ENCODE measurements at places on chromosomes 5 and 9.

- DNase-seq, result no peak
- H3K4me3 ChIP-seq, result no peak overlapping the region
- no peaks in the 10 kb centered on the region for H3K27me3 ChIP-seq
Measured at GRCh38 chr9:86082870-86083269, 16.5 kb downstream of the GOLM1 start.

- H3K4me3 ChIP-seq, result no peak overlapping the region
- no peak overlapping the region for H3K27ac ChIP-seq
- H3K27me3 ChIP-seq, result no peaks in the 10 kb centered on the region
- no peak for DNase-seq
- no peaks in the 10 kb centered on the region for H3K36me3 ChIP-seq
Measured at GRCh38 chr5:53095217-53095616, 14.3 kb downstream of the MOCS2 start.

DNA sequence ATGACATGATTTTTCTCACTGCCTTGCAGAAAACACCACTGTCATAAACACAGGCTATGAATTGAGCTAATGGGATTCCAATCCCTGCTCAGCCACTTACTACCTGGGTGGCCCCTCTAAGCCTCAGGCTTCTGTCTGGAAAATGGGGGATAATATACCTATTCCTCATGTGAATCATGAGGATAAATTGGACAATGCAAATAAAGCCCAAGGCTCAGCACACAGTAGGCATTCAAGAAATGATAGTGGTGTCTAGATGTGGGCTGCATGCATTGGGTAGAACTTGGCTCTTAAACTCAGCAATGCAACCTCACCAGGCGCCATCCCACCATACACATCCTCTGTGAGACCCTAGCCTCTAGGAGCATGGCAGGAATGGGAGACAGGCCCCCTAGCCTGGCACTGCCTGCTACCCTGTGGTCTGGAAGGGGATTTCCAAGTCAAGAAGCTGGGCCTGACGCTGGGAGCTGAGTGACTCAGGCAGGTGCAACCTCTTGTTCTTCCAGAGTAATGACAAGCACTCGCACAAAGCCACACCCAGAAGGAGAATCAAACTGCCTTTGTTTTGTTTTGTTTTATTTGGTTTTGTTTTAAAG is 2.3 kb upstream of the TNIP1 start:
- H3K4me3 ChIP-seq, result no peak overlapping the region
- no peaks in the 10 kb centered on the region for H3K27me3 ChIP-seq
- H3K4me1 ChIP-seq, result peaks cover 25% of the 10 kb centered on the region
- peak overlapping the region; percentile 100 for H3K27ac ChIP-seq
- no peaks in the 10 kb centered on the region for H3K36me3 ChIP-seq
- DNase-seq, result peak; percentile 73

DNA sequence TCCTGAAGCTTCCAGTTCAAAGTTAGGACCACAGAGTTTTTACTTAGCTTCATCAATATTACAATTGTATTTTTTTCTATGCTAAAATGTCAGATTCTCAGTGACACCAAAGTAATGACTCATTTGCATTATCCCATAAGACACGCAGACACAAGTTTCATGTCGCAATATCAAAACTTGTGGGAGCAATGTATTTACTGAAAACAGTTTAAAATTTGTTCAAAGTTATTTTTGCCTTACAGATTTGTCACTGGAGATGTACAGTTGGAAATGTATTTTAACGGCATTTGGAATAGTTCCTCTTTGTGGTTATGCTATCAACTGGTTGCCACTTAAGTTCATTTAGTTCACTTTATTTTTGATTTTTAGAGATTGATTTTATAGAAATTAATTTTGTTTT is 36.2 kb upstream of the DAP start:
- no peak overlapping the region for H3K4me3 ChIP-seq
- H3K27ac ChIP-seq, result no peak overlapping the region
- H3K4me1 ChIP-seq, result no peaks in the 10 kb centered on the region
- H3K36me3 ChIP-seq, result no peaks in the 10 kb centered on the region
- no peak for DNase-seq
- H3K27me3 ChIP-seq, result no peaks in the 10 kb centered on the region

GRCh38 chr9:101235105-101235866 is 149.5 kb downstream of the BAAT start:
- peak; percentile 45 for DNase-seq
- H3K27me3 ChIP-seq, result no peaks in the 10 kb centered on the region
- no peaks in the 10 kb centered on the region for H3K4me1 ChIP-seq
- no peak overlapping the region for H3K27ac ChIP-seq
- H3K36me3 ChIP-seq, result no peaks in the 10 kb centered on the region

All from hepatocyte (in vitro differentiated cells).